ENCODE measurements at places on chromosomes 5 and 9. TPM values are rescaled to one million over a fixed set of nuclear protein-coding genes. Genes with fewer than 3 reads are reported as not detected.

Gene GLT6D1
- polyA plus RNA-seq: not detected

Gene SPAG8
- 0.23 TPM for polyA plus RNA-seq

Gene SPINK6
- polyA plus RNA-seq: 5.3 TPM

DNA sequence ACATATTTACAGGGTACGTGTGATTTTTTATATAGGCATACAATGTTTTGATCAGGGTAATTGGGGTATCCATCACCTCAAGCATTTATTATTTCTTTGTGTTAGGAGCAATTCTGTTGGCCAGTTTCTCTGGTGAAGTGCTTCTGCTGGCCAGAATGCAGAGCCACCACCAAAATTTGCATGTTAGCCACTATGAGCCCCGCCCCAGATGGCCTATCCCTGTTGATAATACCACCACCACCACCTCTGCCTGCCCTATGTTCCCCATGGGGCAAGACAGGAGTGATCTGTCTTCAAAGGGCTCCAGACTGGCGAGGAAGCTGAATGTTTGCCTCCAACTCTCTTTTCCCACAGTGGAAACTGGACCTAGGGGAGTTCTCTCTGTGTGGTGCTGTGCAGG, 26.0 kb upstream of the JAK2 start:
- DNase-seq: no peak

- DNase-seq: no peak
Measured at GRCh38 chr9:79962836-79963235, 391.1 kb downstream of the TLE4 start.

DNA sequence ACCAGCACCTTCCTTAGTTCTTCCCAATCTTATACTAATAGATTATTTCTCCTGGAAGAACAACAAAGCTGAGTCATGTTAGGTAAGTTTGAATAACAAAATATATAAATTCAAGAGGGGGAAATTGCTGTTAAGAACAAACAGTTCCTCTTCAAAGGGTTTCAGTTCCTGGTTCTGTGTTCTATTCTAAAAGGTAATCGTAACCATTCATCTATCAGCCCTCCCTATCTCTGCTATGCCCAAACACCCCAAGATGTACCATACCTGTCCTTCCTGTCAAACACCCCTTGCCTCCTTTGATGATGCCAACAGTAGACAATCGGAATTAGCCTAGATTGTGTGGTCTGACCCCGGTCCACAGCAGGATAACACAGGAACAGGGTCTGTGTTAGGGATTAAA, 4.2 kb upstream of the RNF180 start:
- DNase-seq: no peak

DNA sequence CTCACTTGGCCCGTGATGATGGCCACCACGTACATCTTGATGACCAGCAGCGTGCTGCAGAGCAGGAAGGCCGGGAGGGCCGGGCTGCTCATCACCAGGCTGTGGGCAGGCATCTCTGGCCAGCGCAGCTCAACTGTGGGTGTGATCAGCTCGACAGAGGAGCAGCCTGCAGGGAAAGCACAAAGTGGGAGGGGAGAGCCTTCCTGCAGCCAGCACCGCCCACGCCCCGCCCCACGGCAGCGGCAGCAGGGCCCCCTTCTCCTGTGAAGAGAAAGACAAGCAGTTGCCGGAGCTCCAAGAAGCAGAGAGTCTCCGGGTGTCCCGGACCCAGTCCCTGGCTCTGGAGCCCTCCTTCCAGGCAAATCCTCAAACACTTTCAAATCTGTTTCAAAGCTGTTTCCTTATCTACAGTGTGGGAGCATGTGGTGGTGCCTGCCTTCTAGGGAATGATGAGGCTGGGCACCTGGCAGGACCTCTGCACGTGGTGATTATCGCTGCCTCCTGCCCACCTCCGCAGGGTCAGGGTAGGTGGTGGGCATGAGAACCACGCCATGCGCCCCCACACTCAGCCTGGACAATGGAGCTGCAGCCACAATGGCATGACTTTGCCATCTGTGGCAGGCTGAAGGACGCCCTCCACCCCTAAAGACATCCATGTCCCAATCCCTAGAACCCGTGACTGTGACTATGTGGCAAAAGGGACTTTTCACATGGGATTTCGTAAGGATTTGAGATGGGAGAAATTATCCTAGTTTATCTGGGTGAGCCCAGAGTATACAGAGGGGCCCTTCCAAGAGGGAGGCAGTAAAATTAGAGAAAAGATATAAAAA, at the start of gene PTGES:
TSS of gene PTGES (minus strand) at position 143 of the 830 bp plus-strand sequence. CDS start at position 113, 30 bp downstream.
- DNase-seq: peak; percentile 84

GRCh38 chr5:102048940-102049339, 247.1 kb downstream of the SLCO4C1 start:
- DNase-seq: no peak

DNA sequence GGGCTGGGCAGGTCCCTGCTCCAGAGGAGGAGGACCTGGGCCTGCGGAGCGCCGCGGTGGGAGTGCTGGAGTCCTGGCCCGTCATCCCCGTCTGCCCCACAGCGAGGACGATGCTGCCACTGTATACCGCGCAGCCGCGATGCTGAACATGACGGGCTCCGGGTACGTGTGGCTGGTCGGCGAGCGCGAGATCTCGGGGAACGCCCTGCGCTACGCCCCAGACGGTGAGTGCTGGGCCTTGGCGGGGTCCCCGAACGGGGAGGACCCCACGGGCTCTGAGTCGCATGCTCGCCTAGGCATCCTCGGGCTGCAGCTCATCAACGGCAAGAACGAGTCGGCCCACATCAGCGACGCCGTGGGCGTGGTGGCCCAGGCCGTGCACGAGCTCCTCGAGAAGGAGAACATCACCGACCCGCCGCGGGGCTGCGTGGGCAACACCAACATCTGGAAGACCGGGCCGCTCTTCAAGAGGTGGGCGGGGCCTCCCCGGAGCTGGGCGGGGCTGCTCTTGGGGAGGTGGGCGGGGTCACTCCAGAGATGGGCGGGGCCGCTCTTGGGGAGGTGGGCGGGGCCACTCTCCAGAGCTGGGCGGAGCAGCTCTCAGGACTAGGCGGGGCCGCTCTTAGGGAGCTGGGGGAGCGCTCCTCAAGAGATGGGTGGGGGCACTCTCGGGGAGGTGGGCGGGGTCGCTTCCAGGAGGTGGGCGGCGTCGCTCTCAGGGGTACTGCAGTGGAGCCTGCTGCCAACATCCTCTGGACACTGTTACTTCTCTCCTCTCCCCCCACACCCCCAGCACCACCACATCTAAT, 13.1 kb downstream of the LRRC26 start:
- DNase-seq: no peak

GRCh38 chr5:115932991-115933390, 29.3 kb upstream of the LVRN start:
- no peak for DNase-seq

All from mammary epithelial cell (primary cell).